ENCODE measurements at places on chromosomes 12 and 14.

DNA sequence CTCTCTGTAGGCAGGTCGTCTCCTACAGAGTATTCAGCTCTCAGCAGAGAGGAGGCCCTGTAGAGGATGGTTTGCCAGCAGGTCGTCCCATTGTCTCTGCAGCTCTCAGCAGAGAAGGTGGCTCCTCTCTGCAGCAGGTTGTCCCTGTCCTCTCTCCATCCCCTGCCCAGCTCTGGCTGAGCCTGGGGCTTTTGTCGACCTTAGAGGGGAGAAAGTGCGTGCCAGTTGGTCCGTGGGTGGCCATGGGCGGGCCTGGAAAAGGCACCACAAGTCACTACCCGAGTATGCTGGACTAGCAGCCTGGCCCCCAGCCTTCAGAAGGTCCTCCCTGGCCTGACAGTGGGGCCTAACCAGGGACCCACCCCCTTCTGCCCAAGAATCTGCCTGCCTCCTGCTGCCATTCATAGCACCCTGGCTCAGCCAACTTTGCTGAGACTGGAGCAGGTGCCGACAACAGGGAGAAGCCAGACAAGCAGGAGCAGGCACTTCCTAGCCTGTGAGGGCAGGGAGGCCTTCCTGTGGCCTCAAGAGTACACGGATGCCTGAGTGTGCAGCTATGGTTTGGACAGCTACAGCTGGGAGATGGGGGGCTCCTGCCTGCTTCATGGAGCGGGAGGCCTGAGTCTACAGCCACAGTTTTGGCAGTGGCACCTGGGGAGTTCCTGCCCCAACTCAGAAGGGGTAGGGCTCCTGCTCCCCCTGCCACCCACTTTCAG lies 59.7 kb upstream of the KCNH3 start:
- DNase-seq = no peak

GRCh38 chr12:71584356-71584755 lies 79.3 kb downstream of the ZFC3H1 start:
- no peak for DNase-seq

GRCh38 chr14:101480747-101481530 lies 80.4 kb upstream of the DIO3 start:
- DNase-seq = peak; percentile 55

- no peak for DNase-seq
Observed at GRCh38 chr12:71219224-71219623, 61.4 kb upstream of the TSPAN8 start.

- DNase-seq = no peak
Observed at GRCh38 chr12:98727196-98727595, 82.1 kb downstream of the APAF1 start.

DNA sequence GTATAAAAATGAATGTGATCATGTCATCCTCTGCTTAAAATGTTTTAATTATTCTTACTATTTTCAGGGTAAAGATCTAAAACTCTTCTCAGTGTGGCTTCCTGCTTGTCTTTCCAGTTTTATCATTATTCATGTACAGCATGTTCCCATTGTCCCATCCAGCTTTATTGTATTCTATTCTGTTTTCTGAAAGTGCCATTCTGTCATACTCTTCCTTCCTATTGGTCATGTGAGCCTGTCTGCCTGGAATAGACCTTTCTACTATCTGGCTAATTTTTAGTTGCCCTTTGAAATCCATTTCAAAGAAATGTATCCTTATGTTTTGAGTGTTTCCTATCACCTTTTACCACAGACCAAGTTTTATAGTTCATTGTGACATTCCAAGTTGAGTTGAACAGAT lies 34.9 kb downstream of the PALS1 start:
- no peak for DNase-seq

DNA sequence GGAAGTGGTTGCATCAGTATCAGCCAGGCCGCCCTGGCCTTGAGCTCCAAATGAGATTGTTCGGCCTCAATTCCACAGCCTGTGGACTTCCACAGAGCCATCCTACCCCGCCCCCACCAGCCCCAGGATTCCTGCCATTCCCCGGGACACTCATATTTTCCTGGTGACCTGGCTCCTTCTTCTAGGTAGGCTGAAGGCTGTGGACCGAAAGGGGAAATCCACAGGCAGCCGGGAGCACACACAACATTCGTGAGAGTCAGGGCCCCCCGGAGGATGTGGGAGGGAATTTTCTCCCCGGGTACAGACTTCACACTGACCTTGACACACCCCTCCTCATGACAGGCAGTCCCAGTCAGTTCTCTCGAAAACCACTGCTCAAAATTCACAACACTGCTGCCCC lies 39.9 kb downstream of the RIN3 start:
- peak; percentile 24 for DNase-seq

GRCh38 chr14:97432586-97432985 lies 635.4 kb downstream of the VRK1 start:
- DNase-seq = no peak

GRCh38 chr14:100673085-100673806 lies 53.4 kb upstream of the DLK1 start:
- no peak for DNase-seq

Data from fibroblast of villous mesenchyme (primary cell).